ENCODE measurements at places on chromosomes 1 and 21.

- H3K36me3 ChIP-seq = no peaks in the 10 kb centered on the region
- DNase-seq = no peak
- H3K4me3 ChIP-seq = no peak overlapping the region
- H3K4me1 ChIP-seq = no peaks in the 10 kb centered on the region
Measured at GRCh38 chr1:116112388-116113140, 1.4 kb downstream of the MAB21L3 start.

DNA sequence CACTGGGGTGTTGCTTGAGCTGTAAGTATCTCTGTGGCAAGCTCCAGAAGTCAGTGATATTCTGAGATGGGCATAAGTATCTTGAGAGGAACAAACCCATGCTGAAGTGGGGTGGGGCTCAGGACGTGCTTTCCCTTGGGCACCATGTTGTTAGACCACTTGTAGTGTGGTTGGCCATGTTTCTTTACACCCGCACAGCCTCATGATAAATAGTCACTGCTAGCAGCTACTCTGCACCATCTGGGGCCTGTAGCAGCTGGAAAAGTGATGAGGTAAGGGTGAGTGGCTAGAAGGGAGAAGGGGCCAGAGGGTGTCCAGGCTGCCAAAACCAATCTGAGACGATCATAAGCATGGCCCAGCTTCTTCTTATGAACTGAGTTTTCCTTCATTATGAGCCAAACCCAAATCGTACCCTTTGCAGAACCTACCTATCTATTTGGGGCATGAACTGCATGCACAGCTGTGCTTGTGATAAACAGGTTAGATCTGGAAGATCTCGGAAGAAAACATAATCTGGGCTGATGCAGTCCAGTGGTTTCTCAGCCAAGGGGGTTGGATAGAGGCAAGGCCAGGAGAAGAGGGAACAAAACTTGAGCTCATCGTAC is 91.9 kb upstream of the IRF2BP2 start:
- no peak for DNase-seq
- no peak overlapping the region for H3K4me3 ChIP-seq
- H3K27me3 ChIP-seq = peaks cover 15% of the 10 kb centered on the region
- H3K36me3 ChIP-seq = no peaks in the 10 kb centered on the region
- H3K4me1 ChIP-seq = peaks cover 26% of the 10 kb centered on the region

- H3K27ac ChIP-seq = no peak overlapping the region
- DNase-seq = no peak
- H3K36me3 ChIP-seq = no peaks in the 10 kb centered on the region
- no peaks in the 10 kb centered on the region for H3K27me3 ChIP-seq
- H3K4me1 ChIP-seq = no peaks in the 10 kb centered on the region
Measured at GRCh38 chr1:187848321-187848720, 1019.6 kb downstream of the PLA2G4A start.

DNA sequence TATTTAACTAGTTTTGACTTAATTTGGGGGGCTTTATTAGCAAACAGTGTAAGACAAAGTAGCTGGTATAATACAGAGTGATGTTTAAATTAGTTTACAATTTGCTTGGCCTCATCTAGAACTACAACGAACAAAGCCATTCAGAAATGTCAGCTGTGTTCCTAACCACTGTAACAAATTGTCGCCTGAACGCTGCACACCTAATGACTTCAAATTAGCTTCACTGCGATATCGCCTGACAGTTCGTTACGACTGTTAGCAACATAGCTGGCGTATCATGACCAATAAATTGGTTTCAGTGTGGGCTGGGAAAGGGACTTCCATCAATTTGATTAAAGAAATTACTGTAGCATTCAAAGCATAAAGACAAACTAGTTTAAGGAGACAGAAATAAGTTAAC is 139.8 kb upstream of the USH2A start:
- no peaks in the 10 kb centered on the region for H3K36me3 ChIP-seq
- no peaks in the 10 kb centered on the region for H3K4me1 ChIP-seq
- no peaks in the 10 kb centered on the region for H3K27me3 ChIP-seq
- no peak overlapping the region for H3K4me3 ChIP-seq

DNA sequence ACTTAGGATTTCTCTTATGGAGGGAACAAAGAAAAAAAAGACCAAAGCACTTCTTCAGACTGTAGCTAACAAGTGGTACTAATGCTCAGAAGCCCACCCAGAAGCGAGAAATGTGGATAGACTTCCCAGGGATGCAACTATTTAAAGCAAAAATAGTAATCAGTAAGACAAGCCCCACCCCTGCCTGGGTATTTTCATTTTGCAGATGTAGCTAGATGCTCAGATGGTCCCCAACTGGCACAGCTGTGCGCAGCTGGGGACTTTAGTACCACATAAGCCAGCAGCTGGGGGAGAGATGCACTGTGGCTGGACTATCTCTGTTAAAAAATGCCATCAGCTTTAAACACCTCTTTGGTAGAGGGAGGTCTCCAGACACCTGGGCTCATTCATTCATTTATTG is 77.8 kb upstream of the SPAG17 start:
- H3K27ac ChIP-seq = no peak overlapping the region
- H3K4me3 ChIP-seq = no peak overlapping the region

DNA sequence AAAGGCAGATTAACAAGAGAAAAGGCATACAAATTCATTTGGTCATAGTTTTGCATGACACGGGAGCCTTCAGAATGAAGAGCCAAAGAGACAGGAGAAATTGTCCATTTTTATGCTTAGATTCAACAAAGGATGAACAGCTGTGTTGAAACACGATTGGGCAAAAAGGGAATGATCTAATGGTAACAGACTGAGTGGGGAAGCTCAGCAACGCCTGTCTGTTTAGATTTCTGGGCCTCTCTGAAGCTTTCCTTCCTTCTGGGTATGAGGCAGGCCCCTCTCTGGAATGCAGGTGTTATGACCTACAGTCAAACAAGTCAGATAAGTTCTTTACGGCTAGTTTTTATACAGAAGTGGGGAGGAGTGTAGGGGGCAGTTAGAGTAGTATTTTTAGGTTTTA is 154.6 kb downstream of the RGS7 start:
- DNase-seq = no peak
- H3K36me3 ChIP-seq = no peaks in the 10 kb centered on the region
- H3K27ac ChIP-seq = no peak overlapping the region
- H3K27me3 ChIP-seq = no peaks in the 10 kb centered on the region

GRCh38 chr1:31707711-31708110 is 3.9 kb upstream of the COL16A1 start:
- H3K4me3 ChIP-seq = no peak overlapping the region
- peaks cover 40% of the 10 kb centered on the region for H3K4me1 ChIP-seq
- no peak overlapping the region for H3K27ac ChIP-seq
- peaks cover 57% of the 10 kb centered on the region for H3K27me3 ChIP-seq

DNA sequence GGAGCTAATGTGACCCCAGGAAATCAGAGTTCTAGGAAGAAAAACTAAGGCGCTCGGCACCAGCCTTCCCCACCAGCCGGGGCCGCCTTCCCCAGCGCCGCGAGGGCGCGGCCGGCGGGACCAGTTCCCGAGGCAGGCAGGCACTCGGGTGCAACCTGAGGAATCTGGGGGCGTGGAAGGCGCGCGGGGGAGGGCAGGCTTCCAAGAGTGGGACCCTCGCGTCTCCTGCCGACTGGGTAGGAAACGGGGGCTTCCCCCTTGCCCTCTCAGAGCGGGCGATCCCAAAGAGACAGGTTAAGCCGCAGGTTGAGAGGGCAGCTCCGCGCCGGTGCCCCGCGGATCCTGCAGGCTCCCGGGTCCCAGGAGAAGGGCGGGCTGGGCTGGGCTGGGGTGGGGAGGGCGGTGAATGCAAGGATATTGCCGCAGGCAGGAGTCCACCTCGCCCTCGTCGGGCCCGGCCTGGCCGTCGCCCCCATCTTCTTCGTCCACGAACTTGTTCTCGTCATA is 431 bp downstream of the ARPC5 start:
- no peaks in the 10 kb centered on the region for H3K27me3 ChIP-seq
- H3K36me3 ChIP-seq = peaks cover 15% of the 10 kb centered on the region
- H3K4me1 ChIP-seq = peaks cover 47% of the 10 kb centered on the region
- peak overlapping the region; percentile 100 for H3K27ac ChIP-seq
